ENCODE measurements at places on chromosomes 7 and 10. TPM values are rescaled to one million over a fixed set of nuclear protein-coding genes. Genes with fewer than 3 reads are reported as not detected.

DNA sequence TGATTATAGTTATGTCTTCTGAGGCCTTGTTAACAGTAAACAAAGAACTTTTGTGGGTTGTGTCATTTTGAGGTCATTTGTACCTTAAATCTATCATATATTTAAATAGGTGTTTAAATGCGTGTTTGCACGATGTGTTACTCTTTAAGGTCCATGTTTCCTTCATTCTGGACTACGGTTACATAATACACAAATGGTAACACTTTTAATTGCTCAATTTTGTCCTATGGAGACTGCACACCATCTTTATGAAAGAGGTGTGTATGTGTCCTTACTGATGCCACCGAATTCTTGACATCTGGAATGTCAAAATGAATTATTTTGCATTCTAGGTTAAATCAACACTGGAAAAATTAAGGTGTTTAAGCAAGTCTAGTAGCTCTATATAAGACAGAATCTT is 1.7 kb downstream of the PALS2 start:
- no peak for DNase-seq

The NPC1L1 gene
- polyA plus RNA-seq = 0.04 TPM

The PPP1R17 gene
- polyA plus RNA-seq = not detected

- no peak for DNase-seq
Observed at GRCh38 chr10:77533887-77534278, 103.7 kb downstream of the KCNMA1 start.

The MYH16 gene
- polyA plus RNA-seq = 0.18 TPM

GRCh38 chr10:18786478-18786877 is 127.2 kb downstream of the ARL5B start:
- no peak for DNase-seq

DNA sequence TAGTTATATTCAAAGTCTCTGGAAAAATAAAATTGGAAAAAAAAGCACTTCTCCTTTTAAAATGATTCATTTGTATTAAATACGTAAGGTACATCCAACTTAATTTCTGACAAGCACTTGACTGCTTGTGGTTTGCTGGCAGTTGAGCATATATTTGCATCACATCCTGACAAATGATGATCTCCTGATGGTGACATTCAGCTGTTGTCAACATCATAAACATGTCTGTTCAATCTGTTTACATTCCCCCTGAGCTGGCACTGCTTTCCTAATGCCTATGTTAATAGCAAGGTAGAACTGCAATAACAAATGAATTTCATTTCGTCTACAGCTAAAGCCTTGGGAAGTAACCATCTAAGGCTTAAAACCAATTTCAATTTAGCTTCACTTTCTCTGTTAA is 24.4 kb downstream of the TSPAN12 start:
- no peak for DNase-seq

The NKX2-3 gene
- polyA plus RNA-seq = 1.2 TPM

DNA sequence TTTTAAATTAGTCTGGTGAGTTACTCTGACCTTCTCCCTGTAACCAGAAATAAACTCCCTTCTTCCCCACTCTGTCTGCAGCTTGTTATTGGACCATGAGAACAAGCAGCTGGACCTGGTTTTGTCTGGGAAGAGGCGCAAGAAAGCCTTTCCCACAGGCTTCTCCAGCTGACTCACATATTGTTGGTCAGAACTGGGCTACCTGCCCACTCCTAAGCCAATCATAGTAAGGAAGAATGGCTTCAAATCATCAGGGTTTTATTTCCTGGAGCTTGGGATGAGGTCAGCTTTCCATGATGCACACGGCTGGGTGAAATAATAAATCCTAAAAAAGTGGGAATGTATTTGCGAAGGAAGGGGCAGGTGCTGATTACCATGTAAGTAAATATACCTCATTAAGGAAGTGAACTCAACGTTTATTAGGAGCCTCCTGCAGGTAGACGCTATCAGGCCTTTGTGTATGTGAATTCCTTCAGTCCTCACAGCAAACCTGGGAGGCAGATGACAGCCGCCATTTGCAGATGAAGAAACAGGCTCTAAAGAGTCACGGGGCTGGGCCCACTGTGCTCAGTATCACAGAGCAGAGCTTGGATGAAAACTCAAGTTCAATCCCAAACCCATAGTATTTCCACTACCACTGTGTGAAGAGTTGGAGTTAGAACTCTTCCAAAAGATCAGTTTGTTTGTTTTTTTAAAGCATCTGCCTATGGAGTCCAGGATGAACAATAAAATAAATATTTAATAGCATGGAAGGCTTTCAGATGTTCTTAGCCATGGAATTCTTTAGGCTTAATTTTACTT is 32.8 kb downstream of the IL15RA start:
- DNase-seq = peak; percentile 99

GRCh38 chr7:131586259-131586658 is 29.8 kb upstream of the PODXL start:
- DNase-seq = no peak

DNA sequence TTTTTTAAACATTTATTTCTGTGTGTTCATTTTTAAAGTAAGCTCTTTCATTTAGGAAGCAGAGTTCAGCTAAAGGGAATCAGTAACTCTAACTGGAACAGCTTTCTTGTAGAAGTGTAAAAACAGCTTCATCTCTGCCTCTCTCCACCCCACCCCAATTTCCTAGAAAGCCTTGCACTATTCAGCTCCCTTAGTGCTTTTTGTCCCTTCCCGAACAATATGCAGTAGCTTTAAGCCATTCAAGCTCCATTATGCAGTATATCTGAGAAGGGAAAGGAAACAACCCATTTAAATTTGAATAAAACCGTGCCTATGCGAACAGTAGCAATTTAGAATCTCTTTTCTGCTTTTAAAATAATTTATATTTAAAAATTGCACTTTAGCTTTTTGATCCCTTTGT is 134.5 kb downstream of the TRIL start:
- DNase-seq = no peak

GRCh38 chr10:114755537-114755936 is 66.0 kb upstream of the FHIP2A start:
- DNase-seq = no peak

GRCh38 chr7:150904011-150904909 is 51.9 kb downstream of the AOC1 start:
- no peak for DNase-seq

DNA sequence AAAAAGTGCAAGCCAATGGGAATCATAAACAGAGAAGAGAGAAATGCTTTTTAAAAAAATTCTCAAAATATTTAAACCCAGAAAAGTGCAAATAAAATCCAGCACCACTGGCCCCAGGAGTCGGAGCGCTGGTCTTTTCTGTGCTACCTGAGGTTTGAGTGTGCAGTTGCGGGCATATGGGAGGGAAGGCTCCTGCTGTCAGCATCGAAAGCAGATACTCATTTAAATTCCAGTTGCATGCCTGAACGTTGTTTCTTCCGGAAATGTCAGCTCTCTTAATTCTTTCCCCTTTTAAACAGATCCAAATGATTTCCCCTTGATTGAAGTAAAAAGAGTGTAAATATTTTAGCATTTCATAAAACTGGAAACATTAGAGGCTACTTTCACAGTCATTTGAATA is 240.5 kb upstream of the GPR26 start:
- DNase-seq = no peak

DNA sequence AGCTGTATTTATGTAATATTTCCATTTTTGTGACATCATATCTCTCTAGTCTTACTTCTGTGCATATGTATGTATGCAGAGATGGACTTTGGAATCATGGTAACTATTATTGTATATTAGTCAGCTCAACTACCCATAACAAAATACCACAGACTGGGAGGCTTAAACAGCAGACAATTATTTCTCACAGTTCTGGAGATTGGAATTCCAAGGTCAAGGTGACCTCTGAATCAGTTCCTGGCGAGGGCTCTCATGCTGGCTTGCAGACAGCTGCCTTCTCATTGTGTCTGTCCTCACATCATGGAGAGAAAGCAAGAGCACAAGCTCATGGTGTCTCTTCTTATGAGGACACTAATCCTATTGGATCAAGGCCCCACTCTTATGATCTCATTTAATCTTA is 79.1 kb downstream of the RAMP3 start:
- no peak for DNase-seq

GRCh38 chr10:75935650-75936400 is 504.4 kb downstream of the LRMDA start:
- DNase-seq = no peak

The OR2A12 gene
- polyA plus RNA-seq = 0.09 TPM

DNA sequence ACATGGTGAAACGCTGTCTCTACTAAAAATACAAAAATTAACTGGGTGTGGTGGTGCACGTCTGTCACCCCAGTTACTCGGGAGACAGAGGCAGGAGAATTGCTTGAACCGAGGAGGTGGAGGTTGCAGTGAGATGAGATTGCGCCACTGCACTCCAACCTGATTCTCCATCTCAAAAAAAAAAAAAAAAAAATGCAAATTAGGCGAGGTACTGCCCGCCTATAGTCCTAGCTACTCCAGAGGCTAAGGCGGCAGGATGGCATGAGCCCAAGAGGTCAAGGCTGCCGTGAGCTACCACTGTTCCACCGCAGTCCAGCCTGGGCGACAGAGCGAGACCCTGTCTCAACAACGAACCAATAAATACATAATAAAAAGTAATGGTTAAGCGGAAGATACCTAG is 1.1 kb upstream of the EIF4H start:
- no peak for DNase-seq

DNA sequence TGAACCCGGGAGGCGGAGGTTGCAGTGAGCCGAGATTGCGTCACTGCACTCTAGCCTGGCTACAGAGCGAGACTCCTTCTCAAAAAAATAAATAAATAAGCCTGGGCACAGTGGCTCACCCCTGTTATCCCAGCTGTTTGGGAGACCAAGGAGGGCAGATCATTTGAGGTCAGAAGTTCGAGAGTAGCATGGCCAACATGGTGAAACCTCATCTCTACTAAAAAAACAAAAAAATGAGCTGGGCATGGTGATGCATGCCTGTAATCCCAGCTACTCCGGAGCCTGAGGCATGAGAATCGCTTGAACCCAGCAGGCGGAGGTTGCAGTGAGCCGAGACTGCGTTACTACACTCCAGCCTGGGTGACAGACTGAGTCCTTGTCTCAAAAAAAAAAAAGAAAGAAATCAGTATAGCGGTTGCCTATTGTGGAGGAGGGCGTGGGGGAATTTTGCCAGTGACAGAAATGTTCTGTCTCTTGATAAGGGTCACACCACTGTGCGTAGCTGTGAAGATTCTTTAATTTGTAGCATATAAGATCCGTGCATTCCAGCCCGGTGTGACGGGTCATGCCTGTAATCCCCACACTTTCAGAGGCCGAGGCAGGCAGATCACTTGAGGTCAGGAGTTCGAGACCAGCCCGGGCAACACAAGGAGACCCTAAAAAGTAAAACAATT is 17.9 kb upstream of the EIF3B start:
- no peak for DNase-seq

The TBX20 gene
- polyA plus RNA-seq = not detected

GRCh38 chr10:15046626-15047025 is 2.9 kb downstream of the OLAH start:
- no peak for DNase-seq

- DNase-seq = no peak
Observed at GRCh38 chr7:44377681-44378421, 52.5 kb upstream of the CAMK2B start.

The DENND2A gene
- polyA plus RNA-seq = 41.9 TPM

GRCh38 chr10:725302-725701 is 35.8 kb upstream of the DIP2C start:
- DNase-seq = no peak

The AASS gene
- 20.7 TPM for polyA plus RNA-seq

The KLF6 gene
- polyA plus RNA-seq = 78.7 TPM

GRCh38 chr7:141220263-141220880 is 146.5 kb downstream of the TMEM178B start:
- no peak for DNase-seq

DNA sequence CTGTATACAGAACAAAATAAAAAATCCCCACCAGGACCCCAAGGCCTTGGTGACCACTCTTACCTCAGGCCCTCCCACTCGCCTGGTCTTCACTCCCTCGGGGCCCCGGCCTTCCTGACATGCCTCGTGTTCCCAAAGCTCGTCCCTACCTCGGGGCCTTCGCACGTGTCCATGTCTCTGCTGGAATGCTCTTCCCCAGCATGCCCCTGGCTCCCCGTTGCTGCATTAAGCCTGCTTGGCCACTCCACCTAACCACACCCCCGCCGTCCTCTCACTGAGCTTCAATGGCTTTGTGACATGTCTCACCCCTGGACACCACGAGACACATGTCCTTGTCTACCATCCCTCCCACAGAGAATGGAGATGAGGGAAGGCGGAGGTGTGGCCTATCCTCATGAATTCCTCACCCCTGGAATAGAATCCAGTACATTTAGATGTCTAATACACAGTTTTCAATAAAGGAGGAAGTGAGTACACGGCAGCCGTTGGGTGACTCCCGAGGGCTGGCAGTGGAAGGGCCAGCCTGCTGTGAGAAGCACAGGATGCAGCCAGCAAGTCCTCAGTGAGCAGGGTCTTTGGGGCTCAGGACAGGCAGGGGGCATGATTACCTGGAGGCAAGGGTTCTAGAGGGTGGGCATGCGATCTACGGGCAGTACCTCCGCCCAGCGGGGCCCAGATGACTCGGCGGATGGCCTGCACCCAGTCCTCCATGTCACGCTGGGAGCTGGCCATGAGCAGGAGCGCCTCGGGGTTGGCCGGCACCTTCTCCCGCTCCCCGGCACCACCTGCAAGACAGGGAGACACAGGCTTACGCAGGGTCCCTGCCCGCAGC is 125.7 kb downstream of the ARHGAP22 start:
- no peak for DNase-seq

- no peak for DNase-seq
Observed at GRCh38 chr10:116877391-116877790, 28.1 kb downstream of the ENO4 start.

GRCh38 chr7:84092207-84092606 is 102.4 kb downstream of the SEMA3A start:
- DNase-seq = no peak

Data from forelimb muscle (tissue), 1 donor.